NCI-H2107 (cell line): ENCODE measurements at places on chromosomes 6 and 20.

GRCh38 chr6:130473886-130474285 is 108.1 kb downstream of the TMEM200A start:
- no peak for DNase-seq

GRCh38 chr6:8172530-8172929 is 70.2 kb upstream of the EEF1E1 start:
- DNase-seq, result no peak

DNA sequence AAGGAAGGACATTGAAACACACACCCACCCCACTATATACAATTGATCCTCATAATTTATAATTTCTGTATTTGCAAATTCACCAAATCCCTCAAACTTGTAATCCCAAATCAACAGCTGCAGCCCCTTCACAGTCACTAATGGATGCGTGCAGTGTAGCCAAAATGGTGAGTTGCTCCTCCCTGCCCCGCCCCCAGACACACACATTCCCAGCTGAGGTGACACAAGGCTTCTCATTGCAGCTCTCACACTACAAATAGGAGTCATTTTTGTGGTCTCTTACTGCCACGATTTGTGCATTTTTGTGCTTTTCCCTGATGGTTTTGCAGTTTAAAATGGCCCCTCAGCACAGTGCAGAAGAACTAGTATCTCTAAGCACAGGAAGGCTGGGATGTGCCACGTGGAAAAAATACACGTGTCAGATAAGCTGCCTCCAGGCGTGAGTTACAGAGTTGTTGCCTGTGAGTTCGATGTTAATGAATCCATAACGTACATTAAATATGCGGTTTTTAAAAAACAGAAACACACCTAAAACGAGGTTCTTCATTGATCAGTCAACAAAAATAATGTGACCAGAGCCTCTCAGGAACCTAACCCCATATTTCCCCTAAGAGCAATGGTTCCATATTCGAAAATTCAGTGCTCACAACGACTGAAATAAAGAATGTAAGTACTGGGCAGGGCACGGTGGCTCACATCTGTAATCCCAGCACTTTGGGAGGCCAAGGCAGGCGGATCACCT is 8.2 kb downstream of the ATP9A start:
- DNase-seq, result no peak

DNA sequence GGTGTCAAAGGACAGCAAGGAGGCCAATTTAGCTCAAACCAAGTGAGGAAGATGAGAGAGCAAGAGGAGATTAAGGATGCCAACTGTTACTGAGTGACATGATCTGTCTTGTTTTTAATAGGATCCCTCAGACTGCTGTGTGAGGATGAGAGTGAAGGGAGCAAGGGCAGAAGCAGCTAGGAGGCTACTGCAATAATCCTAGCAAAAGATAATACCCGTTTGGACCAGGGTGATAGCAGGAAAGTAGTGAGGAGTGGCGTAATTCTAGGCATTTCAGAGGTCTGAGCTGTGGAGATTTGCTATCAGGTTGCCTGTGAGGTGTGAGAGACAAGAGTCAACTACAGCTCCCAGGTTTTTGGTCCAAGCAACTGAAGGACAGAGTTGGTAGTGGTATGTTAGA is 14.7 kb downstream of the UBE2V1 start:
- no peak for DNase-seq

DNA sequence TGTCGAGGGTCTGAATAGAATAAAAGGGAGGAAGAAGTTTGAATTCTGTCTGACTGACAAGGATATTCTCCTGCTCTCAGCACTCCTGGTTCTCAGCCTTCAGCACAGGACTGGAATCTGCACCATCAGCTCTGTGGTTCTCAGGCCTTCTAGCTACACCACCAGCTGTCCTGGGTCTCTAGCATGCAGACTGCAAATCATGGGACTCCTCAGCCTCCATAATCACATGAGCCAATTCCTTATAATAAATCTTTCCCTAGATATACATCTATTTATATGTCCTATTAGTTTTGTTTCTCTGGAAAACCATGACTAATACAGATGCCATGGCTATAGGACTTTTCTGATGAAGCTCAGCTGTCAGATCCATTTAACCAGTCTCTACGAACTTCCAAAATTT is 132.8 kb upstream of the ECI2 start:
- DNase-seq, result no peak

GRCh38 chr20:63748070-63748933 is 8.7 kb downstream of the SLC2A4RG start:
- no peak for DNase-seq

GRCh38 chr6:142567461-142567860 is 265.7 kb downstream of the ADGRG6 start:
- DNase-seq, result no peak

GRCh38 chr6:139161169-139161568 is 26.3 kb downstream of the HECA start:
- DNase-seq, result peak; percentile 11

DNA sequence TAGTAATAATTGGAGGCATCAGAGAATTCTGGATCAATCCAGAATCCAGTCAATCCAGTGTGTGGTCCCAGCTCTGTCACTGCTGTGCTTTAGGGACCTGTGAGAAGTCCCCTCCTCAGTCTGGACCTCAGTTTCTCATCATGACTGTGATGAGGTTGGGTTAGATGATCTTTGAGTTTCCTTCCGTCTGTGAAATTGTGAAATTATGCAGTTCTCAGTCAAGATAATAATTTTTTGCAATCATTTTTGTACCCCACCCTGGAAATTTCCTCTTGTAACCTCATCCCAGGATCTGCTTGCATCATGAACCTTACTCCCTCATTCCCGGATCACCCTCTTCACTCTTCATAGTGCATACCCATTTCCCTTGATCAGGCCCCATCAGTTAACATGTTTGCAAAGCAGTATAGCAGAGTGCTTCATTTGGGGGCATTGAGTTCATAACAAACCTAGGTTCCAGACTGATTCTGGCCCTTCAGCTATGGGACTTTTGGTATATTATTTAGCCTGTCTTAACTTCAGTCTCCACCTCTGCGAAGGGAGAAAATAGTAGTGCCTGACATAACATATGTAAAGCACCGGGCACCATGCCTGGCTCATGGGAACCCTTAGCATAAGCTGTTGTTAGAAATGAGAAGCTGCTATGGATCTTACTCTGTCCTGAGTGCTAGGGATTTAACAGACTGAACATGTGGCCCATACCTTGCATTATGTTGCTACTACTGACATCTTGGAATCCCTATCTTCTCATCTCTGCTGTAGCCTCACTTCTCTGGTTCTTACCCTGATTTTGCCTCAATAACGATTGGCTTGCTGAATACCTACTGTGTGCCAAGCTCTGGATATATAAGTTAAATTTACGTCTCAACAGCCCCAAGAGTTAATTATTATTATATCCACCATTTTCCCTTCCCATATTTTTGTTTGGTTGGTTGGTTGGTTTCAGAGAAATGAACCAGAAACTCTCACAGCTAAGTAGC is 1.3 kb downstream of the ZNF76 start:
- DNase-seq, result no peak

DNA sequence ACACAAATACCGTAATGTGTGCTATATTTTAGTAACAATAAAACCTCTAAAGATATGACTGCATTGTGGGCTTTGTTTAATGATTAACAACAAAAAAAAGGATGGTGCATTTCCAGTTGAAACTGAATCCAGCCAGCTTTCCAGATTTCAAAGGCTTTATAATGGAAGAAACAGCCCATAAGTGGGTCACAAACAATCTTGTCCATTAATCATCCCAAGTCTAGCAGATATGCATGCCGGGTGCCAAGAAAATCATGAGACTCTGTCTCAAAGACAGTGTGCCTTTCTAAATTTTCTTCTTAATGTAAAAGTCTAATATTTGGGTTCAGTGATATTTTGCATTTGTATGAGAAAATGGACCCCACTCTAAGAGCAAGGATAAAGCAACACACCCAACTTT is 20.6 kb upstream of the LAMP5 start:
- DNase-seq, result no peak

DNA sequence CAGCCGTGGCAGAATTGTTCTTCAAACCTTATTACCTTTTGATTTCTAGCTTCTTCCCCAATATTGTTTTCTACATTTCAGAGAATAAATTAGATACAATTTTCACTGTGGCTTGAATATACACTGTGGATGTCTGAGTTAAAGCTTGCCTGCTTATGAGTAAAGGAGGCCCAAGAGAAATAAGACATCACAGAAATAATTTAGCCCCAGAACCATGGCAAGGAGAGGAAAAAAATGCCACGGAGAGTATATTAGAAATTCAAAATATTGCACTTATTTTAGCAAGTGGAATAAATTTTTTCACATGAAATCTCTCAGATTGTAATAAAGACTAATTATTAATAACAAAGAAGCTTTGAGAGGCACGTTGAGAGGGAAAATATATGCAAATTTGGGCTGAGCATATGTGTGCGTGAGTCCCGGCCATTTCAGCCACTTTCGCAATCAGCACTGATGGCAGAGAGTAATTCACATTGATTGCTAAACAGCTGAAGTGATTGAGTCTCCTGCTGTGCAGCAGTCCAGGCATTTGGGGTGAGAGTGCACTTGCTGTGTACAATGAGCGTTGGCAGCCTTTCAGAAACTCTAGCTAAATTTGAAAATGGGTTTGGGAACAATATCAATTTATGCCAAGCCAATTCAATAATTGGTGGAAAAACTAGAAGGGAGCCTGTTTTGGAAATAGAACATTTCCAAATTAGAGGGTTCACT is 596.0 kb downstream of the EPM2A start:
- DNase-seq, result no peak

GRCh38 chr6:68978411-68978810 is 343.3 kb downstream of the ADGRB3 start:
- no peak for DNase-seq

GRCh38 chr20:51098284-51098810 is 75.4 kb upstream of the KCNG1 start:
- DNase-seq, result no peak

GRCh38 chr6:27811451-27811772 is 100.8 kb downstream of the OR2B2 start:
- DNase-seq, result no peak

DNA sequence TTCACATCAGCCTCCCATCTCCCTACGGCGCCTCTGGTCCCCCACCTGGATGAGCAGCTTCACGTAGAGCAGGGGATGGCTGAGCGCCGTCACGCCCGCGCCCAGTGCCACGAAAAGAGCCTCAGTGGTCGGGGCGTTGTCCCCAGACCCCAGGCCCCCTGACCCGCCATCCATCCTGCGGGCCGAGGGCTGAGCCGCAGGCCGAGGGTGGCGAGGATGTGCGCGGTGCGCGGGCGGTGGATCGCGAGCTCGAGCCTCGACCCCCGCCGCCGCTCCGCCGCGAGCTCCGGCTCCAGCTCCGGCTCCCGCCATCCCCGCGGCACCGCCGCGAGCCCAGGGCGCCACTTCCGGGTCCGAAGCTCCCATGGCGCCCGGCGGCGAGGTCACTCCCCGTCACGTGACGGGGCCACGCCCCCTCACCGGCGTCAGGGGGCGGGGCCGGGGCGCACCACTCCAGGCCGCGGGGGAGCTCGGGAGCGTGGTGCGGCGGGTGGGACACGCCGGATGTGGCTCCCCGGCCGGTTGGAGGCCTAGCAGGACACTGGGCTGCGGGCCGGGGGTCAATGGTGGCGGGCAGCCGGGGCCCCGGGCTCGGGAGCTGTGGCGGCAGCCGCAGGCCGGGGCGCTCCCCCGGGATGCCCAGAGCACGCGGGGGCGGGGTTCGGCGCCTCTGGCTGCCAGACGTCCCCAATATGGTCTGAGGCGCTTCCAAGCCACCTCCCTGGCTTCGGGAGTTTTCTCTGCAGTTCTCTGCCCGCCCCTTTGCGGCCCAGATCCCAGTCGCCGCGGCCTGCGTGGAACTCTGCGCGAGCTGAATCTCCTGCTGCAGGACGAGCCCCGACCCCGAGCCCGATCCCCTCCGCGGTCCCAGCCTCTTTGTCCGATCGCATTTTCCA is at the start of gene MTCH1:
Gene MTCH1, minus strand, starts transcription at position 389 of the 896 bp plus-strand sequence. Its CDS starts 23 bp downstream, at position 366.
- DNase-seq, result peak; percentile 64

DNA sequence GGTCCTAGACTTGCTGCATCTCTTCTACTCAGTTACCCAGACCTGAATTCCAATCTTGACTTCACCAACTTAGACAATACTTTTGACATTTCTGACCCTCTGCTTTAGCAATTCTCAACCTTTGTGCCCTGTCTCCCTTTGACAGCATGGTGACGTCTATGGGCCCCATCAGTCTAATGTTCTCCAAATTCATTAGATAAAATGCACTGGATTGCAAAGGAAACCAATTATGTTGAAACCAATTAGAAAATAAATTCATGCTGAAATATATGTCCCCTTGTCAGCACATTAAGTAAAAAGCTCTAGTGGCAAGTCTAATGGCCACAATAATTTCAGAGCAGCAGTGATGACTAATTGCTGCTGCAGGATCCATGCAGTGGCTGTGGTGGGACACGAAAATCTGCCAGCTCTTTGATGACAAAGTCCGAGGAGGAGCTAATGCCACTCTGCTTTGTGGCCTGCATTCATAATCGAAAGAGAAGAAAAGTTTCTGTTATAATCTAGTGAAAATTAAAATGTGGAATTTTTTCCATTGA is 64.0 kb downstream of the BFSP1 start:
- no peak for DNase-seq

- DNase-seq, result no peak
These were observed 95.6 kb upstream of the FOXO3 start for GRCh38 chr6:108465098-108465495.

DNA sequence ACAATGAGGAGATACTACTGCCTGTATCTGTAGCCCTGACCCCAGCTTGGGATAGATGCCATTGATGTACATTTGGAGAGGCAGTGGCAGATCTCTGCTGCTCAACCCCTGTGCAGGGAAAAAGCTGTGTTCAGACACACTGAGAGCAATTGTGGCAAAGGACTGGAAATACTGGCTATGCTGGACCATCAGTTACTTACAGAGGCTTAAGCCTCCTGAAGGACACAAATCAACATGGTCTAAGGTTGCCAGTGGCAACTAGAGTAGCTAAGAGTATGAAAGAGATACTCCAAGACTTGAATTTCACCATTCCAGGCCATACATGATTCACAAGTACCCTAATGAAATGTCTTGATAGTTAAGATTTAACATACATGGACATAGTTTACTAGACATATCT is 32.4 kb upstream of the ENPP4 start:
- DNase-seq, result no peak

GRCh38 chr6:279341-280029 is 12.8 kb upstream of the DUSP22 start:
- DNase-seq, result no peak

GRCh38 chr20:2817341-2817726 is 1.2 kb downstream of the TMEM239 start:
- DNase-seq, result no peak

DNA sequence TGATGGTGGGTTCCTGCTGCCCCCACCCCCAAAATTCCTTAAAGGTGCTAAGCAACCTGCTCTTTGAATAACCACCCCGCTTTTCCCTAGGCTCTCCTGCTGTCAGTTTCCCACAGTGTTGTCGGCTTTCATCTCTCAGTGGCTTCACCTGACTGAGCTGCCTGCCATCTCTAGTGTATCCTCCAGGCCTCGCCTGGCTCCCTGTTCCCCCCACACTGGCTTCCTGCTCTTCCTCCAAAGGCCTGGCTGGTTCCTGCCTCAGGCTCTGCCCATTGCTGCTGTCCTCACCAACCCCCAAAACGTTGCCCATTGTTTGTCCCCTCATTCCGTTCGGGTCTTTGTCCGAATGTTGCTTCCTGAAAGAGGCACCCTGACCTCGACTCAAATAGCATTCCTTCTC is 93.8 kb upstream of the POPDC3 start:
- no peak for DNase-seq
